Ascending aorta (tissue), 2 donors: ENCODE measurements at places on chromosomes 16 and 17. TPM values are rescaled to one million over a fixed set of nuclear protein-coding genes. Genes with fewer than 3 reads are reported as not detected.

Gene CXCL16
- 12.5 TPM for total RNA-seq

Gene MAP2K6
- 6.7 TPM for total RNA-seq

- no peak for DNase-seq
Observed at GRCh38 chr17:42520540-42520951, 15.5 kb upstream of the NAGLU start.

Gene FZD2
- 32.7 TPM for total RNA-seq

GRCh38 chr17:21239680-21240368 is 13.4 kb downstream of the NATD1 start:
- DNase-seq: no peak

Gene ZMYND15
- total RNA-seq: not detected

Gene TAC4
- not detected for total RNA-seq

Gene RAB40C
- 29.8 TPM for total RNA-seq

Gene HYDIN
- total RNA-seq: 1.2 TPM

- DNase-seq: no peak
Observed at GRCh38 chr17:49193513-49194296, 16.7 kb downstream of the GNGT2 start.

Gene MYH1
- not detected for total RNA-seq
